ENCODE measurements at places on chromosomes 7 and 10.
A peak's percentile ranks its signal among the peaks of the same experiment; 100 is the strongest.

DNA sequence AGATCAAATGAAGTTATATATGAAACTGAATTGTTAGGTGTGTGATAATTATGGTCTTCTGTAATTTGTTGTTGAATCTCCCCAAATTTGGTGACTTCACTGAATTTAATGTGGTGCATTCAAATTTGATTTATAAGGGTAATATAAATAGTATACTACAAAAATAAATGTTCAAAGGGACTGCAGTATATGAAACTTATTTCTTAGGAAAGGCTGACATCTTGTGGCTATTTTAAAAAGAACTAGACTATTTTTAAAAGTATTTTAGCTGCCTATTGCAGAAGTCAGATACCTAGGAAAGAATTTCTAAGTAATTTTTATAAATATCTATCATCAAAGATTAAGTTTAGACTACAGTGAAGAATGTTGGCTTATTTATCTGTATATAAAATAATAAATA, 36.6 kb downstream of the ATRNL1 start:
- DNase-seq = peak; percentile 10

- no peak for DNase-seq
Measured at GRCh38 chr7:43878867-43879266, 9.6 kb upstream of the MRPS24 start.

DNA sequence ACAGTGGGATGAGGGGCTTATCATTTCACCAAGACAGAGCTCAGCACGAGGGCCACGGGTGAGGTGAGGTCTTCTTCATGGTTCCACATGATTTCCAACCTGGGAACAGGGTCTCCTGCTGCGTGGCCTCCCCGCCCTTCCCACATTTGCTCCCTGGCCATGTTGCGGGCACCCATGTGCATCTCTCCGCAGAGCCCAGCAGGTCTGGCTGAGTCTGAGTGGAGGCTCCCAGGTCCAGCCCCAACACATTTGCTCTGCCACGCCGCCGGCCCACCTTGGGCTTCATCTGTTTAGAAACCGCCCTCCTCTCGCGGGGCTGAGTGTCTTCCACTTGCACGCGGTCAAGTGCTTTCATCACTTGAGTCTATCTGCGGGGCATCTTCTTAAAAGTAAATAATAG, 14.8 kb upstream of the PRKAR1B start:
- DNase-seq = no peak

- no peak for DNase-seq
Measured at GRCh38 chr7:19915596-19915995, 142.2 kb upstream of the TMEM196 start.

GRCh38 chr7:37643876-37644275, 39.7 kb upstream of the GPR141 start:
- DNase-seq = no peak

DNA sequence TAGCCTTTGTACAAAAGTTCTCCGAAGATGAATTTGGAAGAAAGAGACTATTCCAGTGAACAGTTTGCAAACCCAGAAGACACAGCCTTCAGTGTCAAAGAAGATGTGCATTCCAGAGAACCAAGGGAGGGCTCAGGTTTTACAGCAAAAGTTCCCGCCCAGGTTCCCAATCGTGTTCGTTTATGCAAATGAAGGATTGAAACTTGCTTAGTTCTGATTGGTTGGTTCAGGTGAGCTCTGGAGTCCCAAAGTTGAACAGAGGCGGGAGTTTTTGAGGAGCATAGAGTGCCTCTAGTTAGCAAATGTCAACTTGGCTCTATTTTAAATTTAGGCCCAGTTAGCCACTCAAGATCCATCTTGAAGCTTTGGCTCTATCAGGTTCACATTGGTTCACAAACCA, 51.3 kb downstream of the TMEM270 start:
- no peak for DNase-seq

- DNase-seq = no peak
Measured at GRCh38 chr10:53127686-53128085, 355.1 kb upstream of the MBL2 start.

GRCh38 chr7:92639966-92640365, 49.8 kb upstream of the FAM133B start:
- DNase-seq = no peak

- no peak for DNase-seq
Measured at GRCh38 chr10:49414496-49414895, 18.6 kb upstream of the DRGX start.

DNA sequence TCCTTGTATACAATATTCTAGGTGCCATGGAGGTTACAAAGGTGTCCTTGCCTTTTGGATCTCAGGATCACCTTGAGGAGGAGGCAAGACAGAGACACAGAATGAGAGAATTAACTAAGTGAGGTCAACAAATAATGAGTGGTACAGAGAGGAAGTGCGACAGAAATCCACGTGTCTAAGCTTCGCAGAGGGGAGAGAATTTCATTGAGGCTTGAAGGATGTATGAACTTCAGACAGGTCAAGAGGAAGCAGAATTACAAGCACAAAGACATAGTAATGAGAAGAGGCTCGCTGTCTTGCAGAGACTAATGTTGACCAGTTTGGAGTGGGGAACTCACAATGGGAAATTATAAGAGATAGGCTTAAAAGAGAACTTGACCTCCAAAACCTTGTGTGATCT, 308.7 kb downstream of the FRMD4A start:
- no peak for DNase-seq

DNA sequence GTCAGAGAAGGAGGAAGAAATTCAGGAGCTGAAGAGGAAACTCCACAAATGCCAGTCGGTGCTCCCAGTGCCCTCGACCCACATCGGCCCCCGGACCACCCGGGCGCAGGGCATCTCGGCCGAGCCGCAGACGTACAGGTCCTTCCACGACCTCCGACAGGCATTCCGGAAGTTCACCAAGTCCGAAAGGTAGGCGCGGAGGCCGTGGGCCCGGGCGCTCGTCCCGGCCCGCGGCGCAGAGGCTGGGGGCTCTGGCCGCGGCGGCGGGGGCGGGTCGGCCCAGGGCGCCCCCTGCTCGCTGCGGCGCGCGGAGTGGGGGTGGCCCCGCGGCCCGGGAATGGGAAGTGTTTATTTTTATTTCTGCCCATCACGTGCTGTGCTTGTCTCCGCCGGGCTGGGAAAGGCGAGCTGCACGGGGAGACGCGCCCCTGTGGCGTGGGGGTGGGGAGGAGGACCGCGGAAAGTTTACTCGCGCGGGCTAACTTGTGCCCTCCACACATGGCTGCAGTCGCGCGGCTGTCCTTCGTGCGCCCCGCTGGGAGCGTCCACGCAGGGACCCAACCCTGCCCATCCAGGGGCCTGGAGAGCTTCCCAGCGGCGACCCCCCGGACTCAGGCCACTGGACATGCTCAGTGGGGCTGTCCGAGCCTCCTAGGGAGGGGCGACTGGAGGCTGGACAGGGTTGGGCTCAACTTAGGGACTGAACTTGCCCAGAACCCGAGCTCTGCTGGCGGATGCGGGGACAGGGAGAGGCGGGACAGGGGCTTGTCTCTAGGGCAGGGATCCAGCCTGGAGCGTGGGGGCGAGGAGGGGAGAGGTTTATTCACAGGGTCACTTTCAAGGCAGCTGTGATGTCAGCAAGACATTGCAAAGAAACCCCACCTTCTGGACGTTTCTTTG, 82.6 kb upstream of the PRKG1 start:
- DNase-seq = no peak

DNA sequence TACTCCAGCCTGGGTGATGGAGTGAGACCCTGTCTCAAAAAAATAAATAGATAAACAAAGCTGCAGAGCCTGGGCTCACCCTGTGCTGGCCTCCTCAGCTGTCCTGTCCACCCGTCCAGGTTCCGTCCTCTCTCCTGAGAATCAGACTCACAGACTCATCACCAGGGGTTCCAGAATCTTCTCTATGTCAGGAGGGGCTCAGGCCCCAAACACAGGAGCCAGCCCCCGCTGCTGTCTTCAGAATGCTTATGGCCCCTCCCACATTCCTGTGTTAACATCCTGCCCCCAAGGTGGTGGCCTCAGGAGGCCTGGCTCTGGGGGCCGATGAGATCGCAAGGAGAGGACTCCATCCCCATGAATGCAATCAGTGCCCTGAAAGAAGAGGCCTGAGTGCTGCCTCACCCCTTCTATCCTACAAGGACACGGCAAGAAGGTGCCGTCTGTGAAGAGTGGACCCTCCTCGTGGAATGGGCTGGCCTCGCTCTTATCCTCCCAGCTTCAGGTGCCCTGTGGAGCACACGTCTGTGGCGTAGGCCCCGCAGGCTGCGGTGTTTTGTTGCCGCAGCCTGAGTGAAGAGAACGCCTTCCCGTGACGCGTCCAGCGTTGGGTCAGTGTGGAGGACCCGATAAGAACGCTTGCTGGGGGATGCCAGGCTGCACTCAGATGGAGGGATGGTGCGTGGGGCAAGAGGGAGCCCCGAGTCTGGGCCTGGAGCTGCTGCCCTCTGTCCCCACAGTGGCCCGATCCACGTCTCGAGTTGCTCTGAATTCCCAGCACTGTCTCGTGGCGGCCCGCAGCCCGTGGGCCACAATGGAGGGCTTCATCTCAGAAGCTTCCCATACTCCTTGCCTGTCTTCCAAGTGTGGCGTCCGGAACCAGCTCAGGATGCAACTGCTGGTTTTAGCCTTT, 77.1 kb downstream of the INPP5A start:
- DNase-seq = no peak

- DNase-seq = no peak
Measured at GRCh38 chr10:36266923-36267322, 624.8 kb upstream of the FZD8 start.

DNA sequence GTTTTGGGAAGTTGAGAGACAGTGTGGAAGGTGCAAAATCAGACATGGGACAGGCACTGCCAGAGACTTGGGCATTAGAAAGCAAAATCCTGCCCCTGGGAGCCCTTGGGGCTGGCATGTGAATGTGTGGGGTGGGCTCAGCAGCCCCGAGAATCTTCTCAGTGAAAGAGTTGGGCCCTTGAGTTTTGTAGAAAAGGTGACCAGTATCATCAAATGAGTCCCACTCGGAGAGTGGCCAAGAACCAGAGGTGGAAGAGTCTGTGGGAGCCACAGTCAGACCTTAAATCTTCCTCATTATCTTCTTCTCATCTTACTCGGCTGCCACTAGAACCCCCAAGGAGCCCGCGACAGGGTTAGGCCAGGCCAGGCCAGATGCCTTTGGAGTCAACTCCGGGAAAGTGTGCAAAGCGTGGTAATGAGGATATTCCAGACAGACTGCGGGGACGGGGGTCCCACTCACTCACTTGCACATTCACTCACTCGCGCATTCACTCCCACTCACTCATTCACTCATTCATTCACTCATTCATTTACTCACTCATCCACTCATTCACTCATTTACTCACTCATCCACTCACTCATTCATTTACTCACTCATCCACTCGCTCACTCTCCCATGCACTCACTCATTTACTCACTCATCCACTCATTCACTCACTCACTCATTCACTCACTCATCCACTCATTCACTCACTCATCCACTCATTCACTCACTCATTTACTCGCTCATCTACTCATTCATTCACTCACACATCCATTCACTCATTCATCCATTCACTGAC, 74.9 kb downstream of the CARD11 start:
- no peak for DNase-seq

GRCh38 chr10:115092258-115092554, 959 bp upstream of the ATRNL1 start:
- no peak for DNase-seq

- DNase-seq = no peak
Measured at GRCh38 chr7:26784118-26784517, 80.3 kb downstream of the SKAP2 start.

DNA sequence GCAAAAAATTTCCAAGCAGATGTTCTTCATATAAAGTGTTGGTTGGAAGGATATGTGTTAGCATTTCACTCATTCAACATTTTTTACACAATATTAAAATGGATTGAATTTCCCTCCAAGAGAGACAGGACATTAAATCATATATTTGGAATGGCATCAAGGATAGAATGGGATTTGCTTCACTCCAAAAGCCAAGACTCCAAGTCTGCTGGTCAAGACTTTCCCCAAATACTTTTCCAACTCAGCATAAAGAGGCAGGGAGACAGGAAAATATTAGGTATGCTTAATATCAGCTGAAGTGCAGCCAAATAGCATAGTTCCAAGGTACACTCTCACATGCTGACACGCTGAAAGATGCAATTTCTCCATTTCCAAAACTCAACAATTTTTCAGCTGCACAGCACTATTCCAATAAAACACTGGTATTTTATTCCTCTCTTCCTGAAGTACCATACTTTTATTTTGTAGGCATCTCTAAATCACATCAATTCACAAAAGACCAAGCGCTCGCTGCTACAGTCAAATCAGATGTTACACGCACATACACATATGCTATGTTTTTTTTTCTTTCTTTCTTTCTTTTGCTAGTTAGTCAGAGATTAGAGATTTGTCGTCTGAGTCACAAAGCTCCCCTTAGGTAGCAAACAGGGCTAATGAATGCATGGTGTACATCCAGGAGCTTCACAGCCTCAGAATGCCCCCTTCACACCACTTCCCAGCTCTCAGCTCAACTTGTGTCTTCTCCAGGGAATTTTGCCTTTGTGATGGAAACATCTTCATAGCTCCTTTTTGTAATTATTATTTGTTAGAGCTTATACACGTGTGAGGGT, 1033.8 kb upstream of the AUTS2 start:
- DNase-seq = no peak

DNA sequence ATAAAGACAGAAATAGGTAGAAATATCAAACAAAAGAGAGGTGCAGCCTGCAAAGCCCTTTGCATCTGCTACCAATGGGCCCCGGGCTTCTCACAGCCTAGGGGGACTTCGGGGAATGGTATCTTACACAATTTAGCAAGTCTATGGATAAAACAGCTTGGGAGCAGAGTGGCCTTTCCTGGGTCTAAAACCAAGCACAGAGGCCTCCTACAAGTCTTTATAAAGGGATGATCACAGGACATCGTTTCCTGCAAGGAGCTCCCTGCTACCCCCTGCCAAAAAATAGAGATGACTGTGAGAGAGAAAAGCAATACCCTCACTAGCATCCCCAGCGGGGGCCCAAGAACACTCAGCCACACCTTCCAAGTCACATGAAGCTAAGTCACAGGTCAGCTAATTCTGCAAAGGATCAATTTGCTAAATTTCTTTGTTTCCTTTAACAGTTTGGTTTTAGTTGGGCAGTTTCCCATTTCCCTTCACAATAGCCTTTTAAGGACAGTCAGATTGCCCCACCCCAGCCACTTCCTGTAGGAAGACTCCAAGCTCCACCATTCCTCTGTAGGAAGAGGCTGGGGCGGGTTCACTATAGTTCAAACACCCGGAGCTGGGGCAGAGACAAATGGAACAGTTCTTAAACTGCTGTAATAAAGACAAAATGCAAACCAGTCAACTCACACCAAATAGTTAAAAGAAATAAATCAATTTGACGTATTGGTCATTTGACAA, 105.5 kb downstream of the SLIT1 start:
- no peak for DNase-seq

DNA sequence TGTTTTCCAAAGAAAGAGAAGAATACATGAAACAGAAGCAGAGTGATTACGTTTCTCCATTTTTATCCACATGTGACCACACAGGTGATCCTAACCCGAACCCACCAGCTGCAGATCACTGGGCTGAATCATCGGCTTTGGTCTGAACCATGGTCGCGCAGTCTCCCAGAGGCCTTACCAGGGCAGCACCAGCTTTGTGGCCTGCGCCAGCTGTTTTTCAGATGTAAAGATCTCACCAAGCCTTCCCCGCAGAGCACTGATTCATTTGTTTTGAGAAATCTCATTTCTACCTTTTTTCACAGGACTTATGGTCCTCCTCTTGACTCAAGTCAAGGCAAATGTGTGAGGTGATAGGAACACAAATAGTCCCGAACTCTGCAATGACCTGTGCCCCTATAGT, 207.0 kb upstream of the PPP2R2D start:
- DNase-seq = no peak

- DNase-seq = no peak
Measured at GRCh38 chr7:5357951-5358350, 65.7 kb downstream of the TNRC18 start.

GRCh38 chr10:14601872-14602725, 172.6 kb downstream of the FAM107B start:
- no peak for DNase-seq

Measured in smooth muscle cell of the brain vasculature (primary cell).